ENCODE measurements at places on chromosomes 12 and 14.
A peak's percentile ranks its signal among the peaks of the same experiment; 100 is the strongest.

GRCh38 chr12:93219947-93220346 lies 157.8 kb upstream of the NUDT4 start:
- no peak for DNase-seq

DNA sequence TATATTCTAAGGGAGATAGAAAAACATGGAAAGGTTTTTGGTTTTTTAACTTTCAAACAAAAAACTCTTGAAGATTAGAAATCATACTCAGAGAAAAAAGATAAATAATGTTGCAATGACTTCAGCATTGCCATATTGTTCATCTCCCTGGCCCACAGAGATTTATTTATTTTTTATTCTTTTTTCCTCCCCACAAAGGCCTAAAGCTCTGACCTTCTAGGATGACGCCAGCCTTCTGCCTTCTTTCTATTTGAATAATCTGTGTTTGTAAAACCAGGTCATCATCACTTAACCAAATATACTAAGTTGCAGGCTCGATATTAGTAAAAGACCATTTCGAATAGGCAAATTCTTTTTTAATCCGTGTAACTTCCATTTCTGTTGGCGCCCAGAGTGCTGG lies 4.4 kb upstream of the DCP1B start:
- DNase-seq, result no peak

GRCh38 chr14:70047598-70048312 lies 141.0 kb downstream of the SLC8A3 start:
- no peak for DNase-seq

GRCh38 chr12:52052468-52053186 lies 1.4 kb downstream of the NR4A1 start:
- no peak for DNase-seq

GRCh38 chr14:72129291-72129690 lies 197.1 kb downstream of the RGS6 start:
- DNase-seq, result no peak

DNA sequence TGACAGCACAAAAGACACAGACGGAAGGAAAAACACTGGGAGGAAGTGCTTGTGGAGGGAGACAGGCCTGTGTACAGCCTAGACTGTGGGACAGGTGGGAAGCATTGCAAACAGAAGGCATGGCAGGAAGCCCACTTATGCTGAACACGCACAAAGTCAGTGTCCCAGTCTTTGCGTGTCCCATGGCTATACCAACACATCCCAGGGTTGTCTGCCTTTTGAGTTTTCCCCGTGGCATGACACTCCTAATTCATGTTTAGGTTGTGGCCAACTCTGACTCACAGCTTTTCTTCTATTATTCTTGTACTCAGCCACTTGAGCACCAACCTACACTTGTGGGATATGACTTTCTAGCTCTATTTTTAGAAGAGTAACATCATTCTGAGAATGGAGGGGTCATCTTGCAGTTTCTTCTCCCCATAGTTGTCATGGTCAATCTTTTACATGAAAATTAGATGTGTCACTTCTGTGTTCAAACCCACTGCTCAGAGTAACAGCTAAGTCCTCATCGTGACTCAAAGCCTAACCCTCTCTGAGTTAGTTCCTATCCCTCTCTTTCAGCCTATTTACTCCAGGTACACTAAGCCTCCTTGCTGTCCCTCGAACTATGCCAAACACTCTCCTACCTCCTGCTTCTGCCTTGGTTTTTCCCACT lies 27.5 kb upstream of the JPH4 start:
- DNase-seq, result no peak

GRCh38 chr12:126042286-126042685 lies 977.1 kb downstream of the AACS start:
- DNase-seq, result no peak

GRCh38 chr14:55243386-55243785 lies 27.8 kb upstream of the FBXO34 start:
- DNase-seq, result no peak

- DNase-seq, result peak; percentile 45
Observed at GRCh38 chr12:93381161-93381975, 3.6 kb downstream of the NUDT4 start.

- DNase-seq, result peak; percentile 14
Observed at GRCh38 chr12:41967668-41968500, 176.8 kb downstream of the GXYLT1 start.

DNA sequence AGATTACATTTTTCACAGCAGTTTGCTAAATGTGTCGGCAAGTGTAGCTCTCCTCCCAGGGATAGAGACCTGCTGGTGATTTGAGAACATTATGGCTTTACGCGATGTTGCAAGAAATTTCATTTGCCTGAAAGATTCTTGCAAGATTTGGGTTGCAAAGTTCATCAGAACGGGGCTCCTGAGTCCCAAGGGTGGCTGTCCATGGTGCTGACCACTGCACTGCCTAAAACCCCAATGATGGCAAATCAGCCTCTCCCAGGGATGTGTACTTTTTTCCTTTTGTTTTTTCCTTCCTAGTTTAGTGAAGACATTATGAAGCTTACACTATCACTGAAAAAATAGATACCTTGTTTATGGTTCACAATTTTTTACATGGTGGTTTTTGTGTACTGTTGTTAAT lies 85.4 kb downstream of the WSCD2 start:
- DNase-seq, result peak; percentile 63

GRCh38 chr12:76777765-76778216 lies 13.9 kb downstream of the ZDHHC17 start:
- DNase-seq, result no peak

DNA sequence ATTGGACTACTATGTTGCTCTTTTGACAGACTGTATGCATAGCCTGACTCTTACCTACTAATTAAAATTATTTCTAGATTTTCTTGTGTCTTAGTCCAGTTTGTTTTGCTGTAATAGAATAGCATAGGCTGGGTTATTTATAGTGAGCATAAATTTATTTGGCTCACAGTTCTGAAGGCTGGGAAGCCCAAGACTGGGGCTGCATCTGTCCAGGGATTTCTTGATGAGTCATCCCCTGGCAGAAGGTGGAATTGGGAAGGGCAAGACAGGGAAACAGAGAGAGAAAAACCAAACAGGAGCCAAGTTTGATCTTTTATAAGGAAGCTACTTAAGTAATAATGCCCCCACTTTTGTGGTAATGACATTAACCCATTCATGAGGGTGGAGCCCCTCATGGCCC lies 759.2 kb upstream of the LRFN5 start:
- no peak for DNase-seq

- no peak for DNase-seq
Observed at GRCh38 chr12:45256721-45257120, 40.8 kb downstream of the ANO6 start.

- no peak for DNase-seq
Observed at GRCh38 chr14:105145381-105146180, 23.0 kb downstream of the JAG2 start.

- DNase-seq, result no peak
Observed at GRCh38 chr12:104496336-104496735, 39.6 kb downstream of the CHST11 start.

DNA sequence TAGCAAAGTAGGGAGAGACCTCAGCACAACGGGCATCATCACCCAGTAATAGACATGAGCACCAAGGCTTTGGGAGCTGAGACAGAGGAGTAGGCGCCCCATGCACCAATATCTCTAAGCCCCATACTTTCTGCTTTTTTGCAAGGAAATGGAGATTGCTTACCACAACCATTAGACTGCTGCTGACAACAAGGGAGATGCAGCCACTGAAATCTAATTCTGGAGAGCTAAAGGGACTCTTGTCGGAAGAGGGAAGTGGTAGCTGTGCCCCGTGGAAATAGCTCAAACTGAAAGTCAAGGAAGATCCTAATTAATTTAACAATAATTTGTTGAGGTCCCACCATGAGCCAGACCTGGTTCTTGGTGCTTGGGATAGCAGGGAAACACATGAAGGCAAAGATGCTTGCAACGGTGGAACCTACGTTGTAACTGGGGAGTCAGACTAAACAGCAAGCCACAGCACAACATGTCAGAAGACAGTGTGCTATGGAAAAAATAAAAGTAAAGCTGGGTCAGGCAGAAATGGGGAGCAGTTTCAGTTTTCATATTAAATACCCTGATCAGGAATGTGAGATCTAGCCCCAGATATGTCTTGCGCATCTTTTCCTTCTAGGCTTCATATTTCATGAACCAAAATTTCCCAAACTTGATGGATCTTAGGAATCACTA lies 1131.0 kb downstream of the BCL11B start:
- DNase-seq, result no peak

- DNase-seq, result no peak
Observed at GRCh38 chr14:23085458-23085857, 9.5 kb downstream of the ACIN1 start.

GRCh38 chr14:91185721-91186120 lies 58.8 kb downstream of the GPR68 start:
- no peak for DNase-seq

GRCh38 chr12:89695830-89696229 lies 12.8 kb downstream of the ATP2B1 start:
- DNase-seq, result no peak

DNA sequence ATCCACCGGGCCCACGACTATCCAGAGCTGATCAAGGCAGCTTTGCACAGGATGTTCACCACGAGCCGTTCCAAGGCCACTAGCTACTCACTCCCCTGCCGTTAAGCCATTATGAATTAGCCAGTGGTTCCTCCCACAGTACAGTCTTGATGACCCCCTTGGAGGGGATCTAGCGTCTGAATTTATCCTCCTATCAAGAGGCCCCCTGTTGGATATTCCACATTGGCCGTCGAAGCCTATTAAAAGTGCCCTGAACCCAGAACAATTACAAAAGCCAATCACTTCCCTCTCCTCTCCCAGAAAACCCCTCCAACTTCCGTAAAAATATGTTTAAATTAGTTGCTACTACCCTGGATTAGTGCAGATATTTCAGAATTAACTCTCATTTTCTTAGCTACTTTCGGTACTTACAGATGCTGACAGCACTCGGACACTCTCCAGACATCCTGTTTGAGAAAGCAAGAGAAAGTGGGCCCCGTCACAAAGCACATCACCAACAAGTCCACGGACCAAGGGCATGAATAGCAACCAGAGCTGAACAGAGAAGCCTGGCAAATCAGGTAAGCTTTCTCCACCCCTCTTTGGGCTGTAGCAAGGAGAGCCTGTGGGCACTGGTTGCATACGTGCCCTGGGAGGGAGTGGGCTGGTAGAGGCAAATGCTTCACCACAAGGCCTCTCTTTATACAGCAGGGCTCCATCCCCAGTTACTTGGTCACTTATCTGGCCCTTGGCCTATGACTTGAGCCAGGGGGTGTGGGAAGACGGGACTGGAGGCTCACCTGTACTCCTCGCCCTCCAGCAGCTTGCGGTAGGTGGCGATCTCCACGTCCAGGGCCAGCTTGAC lies 5.3 kb downstream of the KRT3 start:
- no peak for DNase-seq

DNA sequence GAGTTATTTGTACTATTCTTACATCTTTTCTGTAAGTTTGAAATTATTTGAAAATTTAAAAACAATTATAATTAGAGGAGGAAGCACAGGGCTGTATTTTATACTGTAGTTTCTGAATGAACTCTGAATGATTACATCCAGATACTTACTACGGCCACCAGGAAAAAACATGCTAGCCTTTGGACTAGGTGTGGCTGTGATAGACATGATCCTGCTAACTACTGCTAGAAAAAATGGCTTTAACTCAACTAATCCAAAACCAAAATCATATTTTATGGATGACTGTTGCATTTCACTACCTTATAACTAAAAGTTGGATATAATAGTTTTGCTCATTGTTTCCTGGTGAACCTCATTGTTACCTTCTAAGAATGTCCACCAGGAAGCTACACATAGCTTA lies 15.1 kb upstream of the SLC25A3 start:
- no peak for DNase-seq

DNA sequence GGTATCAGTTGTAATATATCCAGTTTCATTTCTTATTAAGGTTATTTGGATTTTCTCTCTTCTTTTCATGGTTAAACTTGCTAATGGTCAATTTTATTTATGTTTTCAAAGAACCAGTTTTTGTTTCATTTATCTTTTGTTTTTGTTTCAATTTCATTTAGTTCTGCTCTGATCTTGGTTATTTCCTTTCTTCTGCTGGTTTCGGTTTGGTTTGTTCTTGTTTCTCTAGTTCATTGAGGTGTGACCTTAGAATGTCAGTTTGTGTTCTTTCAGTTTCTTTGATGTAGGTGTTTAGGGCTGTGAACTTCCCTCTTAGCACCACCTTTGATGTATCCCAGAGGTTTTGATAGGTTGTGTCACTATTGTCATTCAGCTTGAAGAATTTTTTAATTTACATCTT lies 145.6 kb upstream of the SLCO1B1 start:
- DNase-seq, result no peak

GRCh38 chr14:65462411-65462810 lies 49.9 kb downstream of the FUT8 start:
- DNase-seq, result peak; percentile 56

DNA sequence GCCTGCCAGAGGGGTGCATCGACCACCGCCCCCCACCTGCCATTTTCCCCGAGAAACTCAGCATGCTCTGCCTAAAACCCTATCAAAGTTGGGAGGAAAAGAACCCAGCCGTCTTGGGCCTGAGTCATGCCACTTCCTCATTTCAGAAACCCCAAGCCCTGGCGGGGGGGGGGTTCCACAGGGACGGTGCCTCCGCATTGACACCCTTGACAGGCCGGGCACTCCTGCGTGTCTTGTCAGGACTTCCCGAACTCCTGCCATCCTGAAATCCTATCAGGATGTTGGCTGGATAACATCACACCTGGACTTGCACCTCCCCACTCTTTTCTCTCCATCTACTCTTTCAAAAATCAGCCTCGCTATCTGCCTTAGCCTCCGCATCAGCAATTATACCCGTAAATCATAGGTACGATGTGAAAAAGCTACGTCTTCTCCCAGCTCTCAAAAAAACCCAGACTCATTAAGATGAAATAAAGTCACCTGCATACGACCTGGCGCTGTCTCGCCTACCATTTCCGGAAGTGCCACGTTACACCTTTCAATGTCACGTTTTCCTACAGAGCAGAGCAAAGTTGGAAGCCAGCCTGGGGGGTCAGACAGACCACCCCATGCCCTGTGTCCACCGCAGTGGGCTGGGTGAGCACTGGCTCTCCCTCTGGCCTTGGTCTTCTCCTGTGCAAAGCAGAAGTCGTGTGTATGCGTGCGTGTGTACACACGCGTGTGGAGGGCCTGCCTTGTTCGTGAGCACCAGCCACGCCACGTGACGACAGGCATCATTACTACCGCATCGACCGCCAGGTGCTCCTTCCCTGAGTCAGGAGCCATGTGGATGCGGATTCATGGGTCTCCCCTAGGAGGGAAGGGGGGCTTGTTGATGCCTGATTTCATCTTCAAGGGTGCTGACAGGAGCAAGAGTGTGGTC lies 96.7 kb downstream of the RFLNA start:
- peak; percentile 67 for DNase-seq

DNA sequence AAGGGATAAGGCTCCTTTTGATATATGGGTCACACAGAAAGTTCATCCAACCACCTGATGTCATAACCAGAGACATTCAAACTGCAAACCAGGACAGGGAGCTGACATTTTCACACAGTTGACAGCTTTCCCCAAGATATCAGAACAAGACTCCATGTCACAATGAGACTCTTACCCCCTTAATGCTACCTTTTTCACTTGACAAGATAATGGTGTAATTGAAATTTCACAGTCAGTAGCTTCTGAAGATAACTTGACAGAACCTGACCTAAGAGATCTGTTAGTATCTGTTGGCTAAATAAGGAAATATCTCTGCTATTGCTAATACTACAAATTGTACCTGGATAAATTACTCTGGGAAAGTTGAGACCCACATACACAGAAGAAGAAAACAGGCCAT lies 187.3 kb downstream of the C12orf50 start:
- no peak for DNase-seq
